Activated T-cell treated with anti-CD3 and anti-CD28 coated beads, Interleukin-2, amount 50 U/mL, for 48 hours (primary cell): ENCODE measurements at places on chromosomes 2 and 18.

DNA sequence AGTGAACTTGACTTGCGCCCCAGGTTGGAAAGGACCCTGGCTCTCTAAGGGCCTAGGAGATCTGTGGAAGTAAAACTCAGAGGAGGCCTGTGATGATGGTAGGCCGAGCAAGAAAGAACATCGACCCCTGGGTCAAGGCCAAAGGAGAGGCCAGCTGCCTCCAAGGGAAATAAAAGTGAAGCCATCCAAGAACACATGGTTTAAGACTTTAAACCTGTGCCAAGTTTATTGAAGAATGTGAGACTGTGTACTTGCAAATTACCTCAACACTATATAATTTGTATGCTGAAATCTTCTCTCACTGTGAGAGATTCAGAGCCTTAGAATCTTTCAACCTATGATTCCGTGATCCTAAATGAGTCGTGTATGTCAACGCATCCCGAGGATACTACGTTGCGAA, 40.7 kb upstream of the COBLL1 start:
- DNase-seq, result no peak

GRCh38 chr2:37098416-37099118, 14.2 kb downstream of the GPATCH11 start:
- no peak for DNase-seq

DNA sequence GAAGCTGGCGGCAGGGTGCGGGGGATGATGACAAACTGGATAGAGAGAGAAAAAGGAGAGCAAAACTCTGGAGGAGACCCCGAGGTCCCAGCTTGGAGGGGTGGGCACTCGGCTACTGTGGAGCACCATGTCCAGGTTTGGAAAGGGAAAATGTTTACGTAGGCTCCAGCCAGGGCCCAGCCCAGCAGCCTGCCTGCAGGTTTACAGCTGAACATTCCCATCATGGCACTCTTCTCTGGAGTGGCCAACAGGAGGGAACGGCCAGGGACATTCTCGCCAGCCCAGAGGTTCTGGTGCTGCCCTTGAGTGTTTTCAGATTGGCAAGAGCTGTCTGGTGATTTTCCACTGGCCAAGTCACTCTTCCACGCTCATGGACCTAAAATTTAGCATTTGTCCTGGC, 262.9 kb upstream of the TCF4 start:
- no peak for DNase-seq

GRCh38 chr2:232687382-232688160, 9.6 kb upstream of the GIGYF2 start:
- no peak for DNase-seq

GRCh38 chr2:215395687-215396460, 40.0 kb downstream of the FN1 start:
- no peak for DNase-seq

GRCh38 chr2:173986805-173987204, 21.6 kb upstream of the SP3 start:
- DNase-seq, result no peak
